ENCODE measurements at places on chromosomes 7 and 10.

DNA sequence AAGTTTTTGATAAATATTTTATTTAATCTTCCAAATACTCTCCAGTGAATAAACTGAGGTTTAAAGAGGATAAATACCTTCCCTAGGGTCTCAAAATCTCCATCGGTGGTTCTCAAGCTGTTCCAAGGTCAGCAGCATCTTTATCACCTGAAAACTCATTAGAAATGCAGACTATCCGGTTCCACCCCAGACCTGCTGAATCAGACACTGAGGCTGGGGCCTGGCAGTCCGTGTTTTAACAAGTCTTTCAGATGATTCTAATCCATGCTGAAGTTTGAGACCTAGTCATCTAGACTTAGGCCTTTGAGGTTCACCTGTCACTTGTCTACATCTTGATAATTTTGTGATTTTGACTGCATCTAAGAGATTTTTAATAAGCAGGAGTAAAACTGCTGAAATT lies 37.5 kb downstream of the PLEKHA8 start:
- no peak for DNase-seq

- DNase-seq, result peak; percentile 58
These were observed 505.6 kb upstream of the MKI67 start for GRCh38 chr10:128631801-128632241.

GRCh38 chr10:122054048-122055025 lies 65.4 kb downstream of the TACC2 start:
- DNase-seq, result peak; percentile 82

- no peak for DNase-seq
These were observed 299.9 kb upstream of the LRRN3 start for GRCh38 chr7:110790992-110791391.

- no peak for DNase-seq
These were observed 587 bp downstream of the HOXA10 start for GRCh38 chr7:27173511-27173955.

- DNase-seq, result no peak
These were observed 419.8 kb downstream of the GRID1 start for GRCh38 chr10:85946713-85947326.

DNA sequence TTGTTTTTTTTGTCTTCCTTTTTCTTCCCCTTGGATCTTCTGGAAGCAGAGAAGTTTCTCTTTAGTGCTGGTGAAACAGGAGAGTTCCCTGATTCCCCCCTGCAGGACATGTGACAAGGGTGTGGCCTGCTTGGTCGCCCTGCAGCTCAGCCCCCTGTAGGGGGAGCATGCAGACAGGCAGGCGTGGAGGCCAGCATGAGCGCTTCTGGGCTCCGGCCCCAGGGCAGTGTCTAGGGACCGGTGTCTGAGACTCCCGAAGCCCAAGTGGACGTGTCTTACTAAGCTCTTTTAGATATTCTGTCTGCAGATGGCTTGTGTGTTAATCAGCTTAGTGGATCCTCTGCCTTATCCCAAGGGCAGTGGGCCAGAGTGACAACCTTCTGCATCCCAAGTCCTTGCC lies 26.1 kb downstream of the PRSS58 start:
- peak; percentile 2 for DNase-seq

GRCh38 chr10:13712837-13713581 lies 126.2 kb downstream of the PRPF18 start:
- peak; percentile 99 for DNase-seq

GRCh38 chr10:31774928-31775650 lies 153.5 kb downstream of the ARHGAP12 start:
- no peak for DNase-seq

GRCh38 chr7:103795787-103796186 lies 193.7 kb downstream of the RELN start:
- no peak for DNase-seq

DNA sequence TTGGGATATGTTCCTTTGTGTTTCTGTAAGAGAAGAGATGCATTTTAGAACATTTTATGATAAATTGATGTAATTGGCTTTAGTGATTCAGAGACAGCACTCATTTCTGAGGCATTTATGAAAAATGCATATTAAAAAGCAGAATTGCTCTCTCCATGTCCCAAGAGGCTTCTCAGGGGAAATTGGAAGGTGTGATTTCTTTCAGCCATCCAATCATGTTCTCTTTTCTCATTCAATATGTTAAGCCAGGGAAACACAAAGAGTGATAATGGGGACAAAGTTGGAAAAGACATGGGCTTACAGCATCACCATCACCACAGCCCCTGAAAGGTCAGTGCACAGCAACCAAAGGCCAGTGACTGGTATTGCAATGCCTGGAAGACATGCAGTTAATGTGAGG lies 129.9 kb upstream of the COL1A2 start:
- DNase-seq, result peak; percentile 37
